Adrenal gland (tissue), 19 donors: ENCODE measurements at places on chromosomes 7 and 10.

DNA sequence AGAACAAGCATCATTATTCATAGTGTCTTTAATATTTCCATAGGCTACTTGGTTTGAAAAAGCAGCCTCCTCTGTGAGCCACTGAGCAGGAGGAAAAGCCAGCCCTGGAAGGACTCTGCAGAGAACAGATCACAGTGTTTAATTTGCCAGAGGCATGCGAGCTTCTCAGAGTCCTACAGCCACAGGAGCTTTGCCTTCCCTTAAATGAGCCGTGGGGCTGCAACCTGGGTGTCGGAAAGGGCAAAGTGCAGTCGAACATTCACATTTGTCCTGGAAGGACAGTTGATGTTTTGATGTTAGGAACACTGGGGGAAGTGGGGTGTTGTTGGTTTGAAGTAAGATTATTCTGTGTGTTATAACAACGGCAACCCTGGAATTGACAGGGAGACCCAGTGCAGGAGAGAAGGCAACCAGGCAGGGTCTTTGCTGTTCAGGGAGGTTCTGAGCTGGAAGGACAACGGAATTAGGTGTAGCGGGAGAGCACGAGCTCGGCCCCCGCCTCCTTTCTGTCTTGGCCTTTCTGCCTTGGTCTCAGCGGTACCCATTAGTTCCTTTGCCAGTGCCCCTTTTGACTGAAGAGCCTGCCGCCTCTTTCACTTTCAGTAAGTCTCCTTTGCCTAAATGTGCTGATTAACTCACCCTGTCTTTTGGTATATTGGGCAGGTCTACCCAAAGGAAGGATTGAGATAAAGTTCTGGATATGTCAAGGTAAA, 192.3 kb upstream of the PITRM1 start:
- DNase-seq, result no peak

GRCh38 chr10:43046288-43046991, 30.4 kb upstream of the RET start:
- no peak for DNase-seq

DNA sequence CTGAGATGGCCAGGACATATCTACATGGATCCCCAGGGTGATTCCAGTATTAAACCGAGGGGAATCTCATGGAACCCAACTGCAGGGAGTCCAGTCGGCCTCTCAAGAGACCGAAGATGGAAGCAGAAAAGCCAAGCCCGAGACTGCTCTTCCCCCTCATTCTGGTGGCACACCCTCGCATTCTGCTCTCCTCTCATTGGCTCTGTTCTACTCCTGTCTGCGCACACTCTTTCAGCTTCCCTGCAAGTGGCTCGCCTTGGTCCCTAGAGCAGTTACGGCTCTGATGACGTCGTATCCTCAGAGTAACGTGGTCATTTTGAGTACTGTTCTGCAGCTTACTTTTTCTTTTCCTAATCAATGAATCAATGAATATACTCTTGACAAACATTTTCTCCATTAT, 72.6 kb upstream of the RHEB start:
- DNase-seq, result no peak

DNA sequence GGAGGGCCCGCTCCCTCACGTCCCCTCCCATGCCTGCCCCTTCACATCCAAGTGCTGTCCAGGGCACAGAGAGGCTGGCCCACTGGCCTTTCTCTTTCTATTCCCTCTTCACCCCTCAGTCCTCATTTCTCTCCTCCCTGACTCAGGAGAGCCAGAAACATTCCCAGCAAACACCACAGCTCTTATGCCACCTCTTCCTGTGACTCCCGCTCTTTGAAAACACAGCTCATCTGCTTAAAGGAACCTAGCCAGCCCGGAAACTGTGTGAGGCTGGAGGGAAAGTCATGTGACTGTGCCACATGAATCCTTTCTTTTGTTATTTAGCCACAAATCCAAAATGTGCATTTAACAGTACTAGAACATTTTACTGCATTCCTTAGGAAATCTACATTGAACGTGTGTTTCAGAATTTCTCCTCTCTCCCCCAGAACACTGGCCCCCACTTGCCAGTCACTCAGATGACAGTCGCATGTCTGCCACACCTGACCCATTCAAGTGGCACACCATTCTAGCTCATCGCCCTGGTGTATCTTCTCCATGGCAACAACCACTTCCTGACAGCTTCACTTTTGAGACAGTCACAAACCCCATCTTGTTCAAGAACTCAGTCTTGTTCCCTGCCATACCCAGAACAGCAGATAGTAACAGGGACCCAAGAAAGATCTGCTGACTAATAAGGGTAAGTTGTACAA, 42.8 kb downstream of the GRB10 start:
- DNase-seq, result no peak

DNA sequence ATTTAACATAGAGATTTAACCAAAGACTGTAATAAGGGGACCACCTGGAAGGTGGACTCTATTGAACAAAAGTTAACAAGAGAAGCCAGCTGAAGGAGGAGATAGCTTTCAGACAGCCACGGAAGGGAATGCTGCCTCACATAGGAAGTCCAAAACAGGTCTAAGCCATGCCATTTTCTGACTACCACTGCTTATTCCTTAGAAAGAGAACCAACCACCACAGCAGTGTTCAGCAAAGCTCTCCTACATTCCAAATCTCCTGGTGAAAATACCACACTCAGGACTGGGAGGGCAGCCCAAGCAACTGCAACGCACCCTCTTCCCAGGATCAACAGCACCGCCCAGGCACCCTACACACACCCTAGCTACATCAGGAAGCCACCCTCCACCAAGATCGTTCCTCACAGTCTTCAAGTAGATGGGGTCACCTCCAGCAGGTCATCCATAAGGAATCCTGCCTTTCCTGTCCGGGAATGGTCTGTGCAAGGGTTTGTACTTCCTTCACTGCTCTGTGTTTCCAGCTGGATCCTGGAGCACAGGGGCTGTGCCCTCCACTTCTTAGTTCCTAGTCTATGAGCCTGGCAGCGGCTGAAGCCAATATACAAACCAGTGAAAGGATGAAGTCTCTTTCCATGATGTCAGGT, 2.5 kb downstream of the KIAA1549 start:
- no peak for DNase-seq

GRCh38 chr7:17300437-17300836, 2.0 kb downstream of the AHR start:
- DNase-seq, result no peak

DNA sequence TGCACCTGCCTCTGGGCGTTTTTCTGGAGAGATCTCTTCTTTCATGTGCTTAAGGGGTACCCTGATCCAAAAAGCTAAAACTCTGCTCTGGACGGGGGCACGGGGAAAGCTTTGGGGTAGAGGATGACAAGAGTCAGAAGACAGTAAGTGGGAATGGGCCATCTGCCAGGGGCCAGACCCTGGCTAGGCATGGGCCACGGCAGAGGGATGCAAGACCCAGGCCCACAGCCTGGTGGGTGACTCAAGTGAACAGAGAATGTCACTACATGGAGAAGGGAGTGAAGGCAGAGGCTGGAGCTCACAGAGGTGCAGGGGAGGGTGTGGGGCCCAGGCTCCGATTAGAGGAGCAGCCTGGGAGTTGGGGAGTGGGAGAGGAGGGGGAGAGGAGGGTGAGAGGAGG, 15.3 kb downstream of the FLNC start:
- no peak for DNase-seq

GRCh38 chr10:33665501-33665900, 331.0 kb upstream of the NRP1 start:
- no peak for DNase-seq

DNA sequence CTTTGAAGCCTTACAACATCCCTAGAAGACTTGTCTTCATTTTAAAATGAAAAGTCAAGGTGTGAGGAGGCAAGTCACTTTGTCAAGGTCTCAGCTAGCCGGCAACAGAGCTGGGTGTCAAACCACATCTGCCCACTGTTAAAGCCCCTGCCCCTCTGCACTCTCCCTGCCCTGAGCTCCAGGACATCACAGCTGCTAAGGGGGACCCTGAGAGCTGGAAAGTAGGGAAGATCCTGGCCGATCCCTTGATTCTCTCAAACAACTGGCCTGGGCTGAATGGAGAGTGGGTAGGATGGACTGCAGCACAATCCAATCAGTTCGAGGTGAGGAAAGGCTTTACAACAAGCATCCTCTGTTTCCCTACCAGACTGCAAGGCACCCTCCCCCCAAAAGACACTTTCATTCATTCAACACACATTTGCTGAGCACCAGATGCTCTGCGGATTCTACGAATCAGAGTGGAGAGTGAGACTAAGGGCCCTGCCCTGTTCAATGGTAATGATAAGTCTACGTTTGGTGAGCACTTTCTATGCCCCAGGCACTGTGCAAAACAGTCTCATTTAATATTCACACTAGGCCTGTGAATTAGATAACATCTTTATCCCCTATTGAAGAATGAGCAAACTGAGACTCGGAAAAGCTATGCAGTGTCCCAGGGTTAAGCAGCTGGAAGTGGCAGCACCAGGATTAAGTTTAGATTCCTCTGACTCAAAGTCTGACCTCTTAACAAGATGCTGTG, 148.1 kb downstream of the HERPUD2 start:
- no peak for DNase-seq

DNA sequence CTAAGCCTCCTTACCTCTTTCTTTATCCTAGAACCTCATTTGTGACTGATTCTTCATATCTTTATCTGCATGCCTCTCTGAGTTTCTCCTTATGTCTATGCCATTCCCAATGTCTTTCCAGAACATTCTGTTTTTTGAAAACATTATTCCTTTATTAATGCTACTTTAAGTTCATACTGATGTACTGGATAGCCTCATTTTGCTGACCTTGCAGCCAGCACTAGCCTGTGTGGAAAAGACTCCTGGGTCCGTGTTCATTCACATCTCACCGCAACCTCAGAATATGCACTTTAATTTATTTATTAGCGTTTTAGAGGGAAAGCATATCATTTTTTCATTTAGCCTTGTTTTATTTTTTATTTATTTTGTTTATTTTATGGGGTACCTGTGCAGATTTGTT, 208.1 kb upstream of the NPVF start:
- no peak for DNase-seq

- DNase-seq, result no peak
Measured at GRCh38 chr7:143216151-143216550, 5.7 kb upstream of the TAS2R40 start.

GRCh38 chr10:62540389-62540788, 166.2 kb downstream of the ZNF365 start:
- DNase-seq, result no peak

DNA sequence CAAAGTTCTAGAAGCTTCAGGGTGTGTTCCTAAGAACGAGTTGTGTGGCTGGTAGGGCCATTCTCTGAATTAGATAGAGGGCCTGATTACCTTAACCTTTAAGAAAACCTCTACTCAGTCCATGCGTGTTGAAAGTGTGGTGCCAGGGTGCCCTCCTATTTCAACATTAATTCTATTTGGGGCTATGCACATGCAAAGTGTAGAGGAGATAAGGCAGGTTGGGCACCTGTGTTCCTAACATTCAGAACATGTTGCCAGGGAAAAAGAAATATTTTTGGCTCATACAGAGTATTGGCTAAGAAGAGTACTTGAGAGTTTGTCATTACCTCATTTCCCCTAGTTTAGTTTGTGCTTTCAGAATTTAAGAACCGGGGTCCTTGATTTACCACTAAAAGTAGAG, 20.6 kb downstream of the SLC26A3 start:
- DNase-seq, result no peak

DNA sequence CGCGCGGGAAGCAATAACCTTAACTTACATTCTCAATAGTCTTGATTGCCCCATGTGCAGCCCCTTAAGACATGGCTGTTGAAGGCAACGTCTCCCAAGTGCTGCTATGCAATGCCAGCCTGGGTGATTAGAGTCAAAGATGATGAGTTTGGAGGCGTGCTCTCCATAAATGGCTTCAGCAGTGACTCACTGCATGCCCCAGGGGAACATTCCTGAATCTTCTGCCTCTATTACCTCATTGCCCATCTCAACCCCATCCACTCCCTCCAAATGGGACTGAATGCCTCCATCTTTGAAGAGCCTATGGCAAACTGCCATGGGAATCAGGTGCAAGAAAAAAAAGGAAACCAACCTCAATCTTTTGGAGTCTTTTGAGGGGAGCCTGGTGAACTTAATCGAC, 282.8 kb downstream of the SNX10 start:
- DNase-seq, result no peak

GRCh38 chr10:110860576-110861241, 11.0 kb upstream of the PDCD4 start:
- DNase-seq, result no peak

DNA sequence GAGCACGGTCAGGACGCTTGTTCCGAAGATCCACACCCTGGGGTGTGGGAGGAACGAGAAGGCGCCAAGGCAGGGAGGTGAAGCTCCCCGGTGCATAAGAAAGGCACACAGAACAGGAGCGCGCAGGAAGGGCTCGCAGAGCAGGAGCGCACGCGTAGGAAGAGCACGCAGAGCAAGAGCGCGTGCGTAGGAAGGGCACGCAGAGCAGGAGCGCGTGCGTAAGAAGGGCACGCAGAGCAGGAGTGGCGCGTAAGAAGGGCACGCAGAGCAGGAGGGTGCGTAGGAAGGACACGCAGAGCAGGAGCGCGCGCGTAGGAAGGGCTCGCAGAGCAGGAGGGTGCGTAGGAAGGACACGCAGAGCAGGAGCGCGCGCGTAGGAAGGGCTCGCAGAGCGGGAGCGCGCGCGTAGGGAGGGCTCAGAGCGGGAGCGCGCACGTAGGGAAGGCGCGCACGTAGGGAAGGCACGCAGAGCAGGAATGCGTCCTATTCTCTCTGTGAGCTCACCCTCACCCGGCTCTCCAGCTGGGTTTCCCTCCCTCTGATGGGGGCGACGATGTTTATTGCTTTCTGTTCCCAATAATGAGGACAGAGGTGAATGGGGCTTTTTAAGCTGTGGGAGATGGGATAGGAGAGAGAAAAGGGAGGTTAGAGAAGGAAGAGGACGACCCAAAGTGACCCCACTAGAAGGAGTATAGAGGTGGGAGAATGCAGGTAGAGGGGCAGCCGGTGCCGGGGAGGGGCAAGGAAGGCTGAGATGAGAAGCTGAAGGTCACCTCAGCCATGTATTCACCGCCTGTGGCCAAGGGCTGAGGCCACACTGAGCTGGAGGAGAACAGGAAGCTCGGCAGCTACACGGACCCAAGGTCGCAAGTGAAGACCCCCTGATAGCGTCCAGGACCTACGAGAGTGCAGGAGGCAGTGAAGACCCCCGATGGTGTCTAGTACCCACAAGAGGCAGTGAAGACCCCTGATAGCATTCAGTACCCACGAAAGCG, 423.2 kb downstream of the PTPRN2 start:
- DNase-seq, result no peak

GRCh38 chr10:3793553-3793952, 8.5 kb upstream of the KLF6 start:
- DNase-seq, result no peak

GRCh38 chr7:27946351-27946750, 206.4 kb downstream of the TAX1BP1 start:
- DNase-seq, result no peak
